ENCODE measurements at places on chromosomes 6 and 20.

- DNase-seq, result no peak
Measured at GRCh38 chr20:59422872-59423544, 122.6 kb downstream of the EDN3 start.

- no peak for DNase-seq
Measured at GRCh38 chr6:144065213-144065660, 30.1 kb downstream of the SF3B5 start.

- DNase-seq, result no peak
Measured at GRCh38 chr6:167506443-167507301, 181.8 kb downstream of the TTLL2 start.

DNA sequence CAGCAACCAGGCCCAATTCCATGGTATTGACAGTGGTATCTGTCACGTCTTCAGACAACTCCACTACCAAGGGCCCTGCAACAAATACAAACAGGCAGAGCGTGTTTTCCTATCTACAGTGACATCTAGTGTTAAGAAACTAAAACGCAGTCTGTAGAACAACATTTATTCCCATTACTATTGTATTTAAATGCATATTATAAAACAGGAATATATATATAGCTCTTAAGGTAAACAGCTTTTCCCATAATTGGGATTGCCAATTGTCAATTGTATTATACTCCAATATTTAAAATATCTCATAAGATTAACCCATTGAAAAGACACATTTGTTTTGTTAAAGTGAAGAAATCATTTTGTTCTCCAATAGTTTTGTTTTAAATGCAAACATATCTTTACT, 97.2 kb downstream of the KIF16B start:
- no peak for DNase-seq

GRCh38 chr6:170232186-170233002, 58.5 kb downstream of the DLL1 start:
- DNase-seq, result no peak

All from stimulated activated CD4-positive, alpha-beta T cell treated with anti-CD3 and anti-CD28 coated beads, TNF-alpha, amount 100 ng/mL, for 4 hours (primary cell).